ENCODE measurements at places on chromosomes 11 and 22.

DNA sequence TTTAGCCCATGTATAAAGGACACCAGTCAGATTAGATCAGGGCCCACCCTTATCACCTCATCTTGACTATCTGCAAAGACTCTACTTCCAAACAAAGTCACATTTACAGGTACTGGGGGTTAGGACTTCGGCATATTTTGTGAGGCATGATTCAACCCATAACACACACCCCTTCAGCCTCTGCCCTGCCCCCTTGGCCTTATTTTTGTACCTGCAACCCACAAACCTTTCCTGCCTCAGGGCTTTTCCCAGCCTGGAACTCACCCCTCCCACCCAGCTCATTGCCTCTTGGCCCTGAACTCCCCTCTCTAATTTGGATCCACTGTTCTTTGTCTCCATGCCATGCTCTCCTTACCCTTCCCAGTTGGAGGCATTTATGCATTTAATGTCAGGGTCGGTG is 1116.9 kb downstream of the TBC1D22A start:
- DNase-seq = no peak

DNA sequence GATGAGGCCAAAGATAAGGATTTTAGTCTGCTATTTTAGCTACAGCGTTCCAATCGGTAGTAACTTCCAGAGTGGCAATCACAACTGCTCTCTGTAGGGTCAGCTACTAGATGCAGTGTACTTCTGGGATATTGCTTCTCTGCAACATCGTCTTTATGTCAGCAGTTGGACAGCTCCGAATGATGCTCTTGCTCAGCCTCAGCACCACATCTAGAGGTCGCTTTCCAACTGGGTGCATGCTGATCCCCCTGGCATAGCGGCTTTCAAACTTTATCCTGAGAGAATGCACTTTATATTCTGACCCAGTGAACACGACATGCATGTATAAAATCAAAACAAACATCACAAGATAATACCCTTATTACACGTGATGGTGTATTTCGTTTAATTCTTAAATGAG is 219.6 kb downstream of the C11orf87 start:
- no peak for DNase-seq

GRCh38 chr11:108963118-108963517 is 298.2 kb downstream of the DDX10 start:
- DNase-seq = no peak

GRCh38 chr22:29343313-29343805 is 27.9 kb upstream of the RASL10A start:
- no peak for DNase-seq

GRCh38 chr11:88327462-88328143 is 9.9 kb downstream of the CTSC start:
- DNase-seq = no peak

DNA sequence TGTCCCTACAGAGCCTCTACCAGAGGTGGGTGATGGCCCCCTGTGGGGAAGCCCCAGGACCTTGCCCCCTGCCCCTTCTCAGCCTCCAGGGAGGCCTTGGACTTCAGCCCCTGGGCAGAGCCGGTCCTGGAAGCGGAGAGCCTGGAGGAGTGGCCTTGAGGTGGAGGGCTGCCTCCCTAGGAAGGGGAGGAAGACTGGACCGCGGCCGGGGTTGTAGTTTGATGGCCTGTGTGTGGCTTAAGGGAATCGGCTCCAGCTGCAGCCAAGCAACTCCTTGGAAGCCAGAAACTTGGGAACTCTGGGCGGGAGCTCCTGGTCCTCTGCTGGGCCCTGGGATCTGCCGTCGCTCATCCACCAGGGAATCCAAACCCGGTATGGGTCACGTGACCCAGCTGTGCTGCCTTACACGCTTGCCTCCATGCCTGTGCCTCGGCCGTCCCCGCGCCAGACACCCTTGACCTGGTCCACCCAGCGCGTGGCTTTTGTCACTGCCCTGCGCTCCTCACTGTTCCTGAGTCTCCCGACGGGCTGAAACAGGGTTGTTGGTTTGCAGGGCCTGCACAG is 23.5 kb upstream of the ARHGAP8 start:
- no peak for DNase-seq

DNA sequence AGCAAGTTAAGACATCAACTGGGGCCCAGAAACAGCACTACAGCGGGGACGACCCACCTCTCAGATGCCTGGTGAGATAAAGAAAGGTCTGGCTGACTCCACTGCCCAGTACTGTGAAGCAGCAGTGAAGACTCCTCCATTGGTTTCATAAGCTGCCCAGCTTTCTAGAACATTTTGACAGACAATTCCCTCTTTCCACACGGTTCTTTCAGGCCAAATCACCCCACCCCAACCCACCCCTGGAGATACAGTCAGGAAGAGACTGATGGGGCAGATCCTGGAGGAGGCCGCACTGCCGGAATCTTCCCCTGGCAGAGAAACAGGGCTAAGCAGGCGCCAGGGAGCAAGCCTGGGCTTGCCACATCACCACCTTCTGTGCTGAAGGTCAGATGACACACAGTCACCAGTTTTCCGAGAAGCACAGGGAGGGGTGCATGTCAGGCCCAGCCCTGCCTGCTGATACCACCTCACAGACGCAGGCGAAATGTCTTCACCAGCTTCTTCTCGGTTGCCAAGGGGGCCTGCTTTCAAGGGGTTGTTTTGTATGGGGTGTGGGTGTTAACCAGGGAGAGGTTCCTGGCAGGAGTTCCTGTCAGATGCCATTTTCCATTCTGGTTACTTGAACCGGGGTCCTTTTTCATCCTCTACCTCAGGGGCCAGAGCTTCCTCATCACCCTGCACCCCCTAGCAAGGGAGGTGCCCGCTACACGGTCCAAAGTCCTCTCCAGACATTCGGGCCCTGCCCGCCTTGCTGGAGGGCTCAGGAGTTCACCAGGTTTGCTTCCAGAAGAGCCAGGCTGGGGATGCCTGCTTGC is 1.4 kb upstream of the NEAT1 start:
- DNase-seq = peak; percentile 83

DNA sequence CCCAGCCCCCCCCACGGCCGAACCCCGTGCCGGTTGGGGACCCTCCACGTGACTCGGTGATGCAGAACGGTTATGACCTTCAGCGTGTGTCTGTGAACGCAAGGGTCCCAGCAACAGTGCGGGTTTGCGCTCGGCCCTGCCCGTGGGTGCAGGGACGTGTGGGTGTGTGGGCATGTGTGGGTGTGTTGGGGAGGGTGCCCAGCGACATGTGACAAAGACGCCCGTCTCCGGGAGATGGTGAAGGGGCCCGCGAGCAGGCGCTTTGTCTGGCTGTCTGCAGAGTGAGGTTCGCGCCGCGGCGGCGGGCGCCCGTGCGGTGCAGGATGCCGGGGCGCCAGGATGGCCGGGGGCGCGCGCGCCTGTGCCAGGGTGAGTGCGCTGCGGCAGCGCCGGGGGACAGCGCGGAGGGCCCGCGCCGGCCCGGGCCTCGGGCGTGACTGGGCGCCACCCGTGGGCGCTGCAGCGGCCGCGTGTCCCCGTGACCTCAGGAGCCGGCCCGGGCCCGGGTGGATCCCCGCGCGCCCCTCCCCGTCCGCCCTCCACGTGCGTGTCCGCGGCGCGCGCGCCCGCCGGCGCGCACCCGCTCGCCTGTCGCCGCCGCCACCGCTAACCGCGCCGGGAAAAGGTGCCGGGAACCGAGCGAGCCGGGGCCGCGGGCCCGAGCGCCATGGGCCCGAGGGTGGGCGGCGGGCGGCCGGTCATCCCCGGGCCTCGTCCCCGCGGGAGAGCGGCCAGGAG is at the start of gene LRFN4:
LRFN4 (plus strand) TSS at position 569 of the 738 bp plus-strand sequence. CDS start 681 bp downstream, outside the sequence.
- peak; percentile 77 for DNase-seq

DNA sequence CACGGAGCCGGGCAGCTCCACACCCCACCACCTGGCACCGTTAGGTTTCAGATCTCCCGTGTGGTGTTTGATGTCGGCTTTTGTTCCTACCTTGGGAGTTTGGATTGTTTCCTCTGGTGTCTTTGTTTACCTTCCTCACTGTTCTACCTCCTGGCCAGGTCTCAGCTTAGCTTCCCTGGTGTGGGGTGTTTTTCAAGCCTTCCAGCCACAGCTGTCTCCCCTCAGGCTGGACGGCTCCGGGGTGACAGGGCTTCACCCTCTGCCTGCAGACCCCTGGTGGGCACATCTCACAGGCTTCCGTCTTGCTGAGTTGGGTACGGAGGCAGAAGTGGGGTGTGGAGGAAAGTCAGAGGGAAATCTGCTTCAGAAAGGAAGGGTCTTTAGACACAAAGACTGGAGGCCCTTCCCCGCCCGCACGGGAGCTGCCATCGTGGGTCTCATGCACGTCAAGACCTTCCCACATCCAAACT is 59.6 kb upstream of the EMID1 start:
- no peak for DNase-seq

DNA sequence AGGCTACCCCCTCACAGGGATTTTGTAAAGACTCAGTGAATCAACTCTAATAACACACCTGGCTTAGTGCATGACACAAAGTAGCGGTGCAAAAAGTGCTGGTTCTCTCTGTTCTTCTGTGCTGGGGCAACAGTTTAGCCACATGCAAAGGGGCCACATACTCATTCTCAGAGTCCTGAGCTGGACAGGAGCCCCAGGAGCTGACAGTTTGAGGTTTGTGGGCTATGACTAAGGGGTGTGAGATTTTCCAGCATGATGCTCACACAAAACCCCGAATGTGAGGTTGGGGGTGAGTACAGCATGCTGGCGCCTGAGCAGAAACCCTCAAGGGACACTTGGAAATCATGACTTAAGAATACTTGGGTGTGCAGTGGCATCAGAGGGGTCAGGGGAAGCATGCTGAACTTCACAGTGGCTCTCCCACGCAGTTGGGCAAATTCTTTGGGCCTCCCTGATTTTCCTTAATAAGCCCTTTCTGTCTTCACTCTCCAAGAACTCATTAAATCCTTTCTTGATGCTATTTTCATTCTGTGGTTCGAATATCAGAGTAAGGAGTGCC is 31.0 kb downstream of the TMPRSS5 start:
- DNase-seq = no peak

- DNase-seq = no peak
Observed at GRCh38 chr22:31346733-31347250, 646 bp upstream of the PATZ1 start.

DNA sequence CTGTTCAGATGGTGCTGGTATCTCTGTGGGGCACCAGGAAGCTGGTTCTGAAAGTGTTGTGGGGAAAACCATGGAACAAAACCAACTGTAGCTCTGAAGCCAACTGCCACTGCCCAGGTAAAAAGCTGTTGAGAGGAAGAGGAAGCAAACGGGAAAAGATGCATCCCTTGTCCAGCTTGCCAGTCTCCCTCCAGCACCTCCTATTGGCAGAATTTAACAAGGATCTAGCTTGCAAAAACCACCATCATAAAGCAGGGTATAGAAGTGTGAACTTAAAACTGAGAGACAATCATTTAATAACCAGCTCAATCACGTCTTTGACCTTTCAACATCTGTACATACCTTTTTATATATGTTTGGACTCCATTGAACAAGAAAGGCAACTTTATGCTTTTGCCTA is 4.5 kb downstream of the PATE1 start:
- no peak for DNase-seq

DNA sequence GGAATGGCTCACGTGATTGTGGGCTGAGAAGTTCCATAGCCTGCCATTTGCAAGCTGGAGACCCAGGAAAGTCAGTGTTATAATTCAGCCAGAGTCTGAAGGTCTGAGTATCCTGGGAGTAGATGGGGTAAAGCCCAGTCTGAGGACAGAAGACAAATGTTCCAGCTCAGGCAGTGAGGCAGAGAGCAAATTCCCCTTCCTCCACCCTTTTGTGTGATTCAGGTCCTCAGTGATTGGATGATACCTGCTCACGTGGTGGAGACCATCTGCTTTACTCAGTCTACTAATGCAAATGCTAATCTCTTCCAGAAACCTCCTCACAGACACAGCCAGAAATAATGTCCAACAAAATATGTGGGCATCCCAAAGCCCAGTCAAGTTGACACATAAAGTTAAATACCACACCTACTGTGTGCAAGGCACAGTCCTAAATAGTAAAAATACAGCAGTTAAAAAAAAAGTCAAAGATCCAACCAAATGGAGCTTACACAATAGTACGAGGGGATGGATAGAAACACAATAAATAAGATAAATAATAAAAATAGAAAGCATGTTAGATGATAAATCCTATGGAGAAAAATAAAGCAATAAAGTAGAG is 13.2 kb upstream of the APOL6 start:
- DNase-seq = no peak

DNA sequence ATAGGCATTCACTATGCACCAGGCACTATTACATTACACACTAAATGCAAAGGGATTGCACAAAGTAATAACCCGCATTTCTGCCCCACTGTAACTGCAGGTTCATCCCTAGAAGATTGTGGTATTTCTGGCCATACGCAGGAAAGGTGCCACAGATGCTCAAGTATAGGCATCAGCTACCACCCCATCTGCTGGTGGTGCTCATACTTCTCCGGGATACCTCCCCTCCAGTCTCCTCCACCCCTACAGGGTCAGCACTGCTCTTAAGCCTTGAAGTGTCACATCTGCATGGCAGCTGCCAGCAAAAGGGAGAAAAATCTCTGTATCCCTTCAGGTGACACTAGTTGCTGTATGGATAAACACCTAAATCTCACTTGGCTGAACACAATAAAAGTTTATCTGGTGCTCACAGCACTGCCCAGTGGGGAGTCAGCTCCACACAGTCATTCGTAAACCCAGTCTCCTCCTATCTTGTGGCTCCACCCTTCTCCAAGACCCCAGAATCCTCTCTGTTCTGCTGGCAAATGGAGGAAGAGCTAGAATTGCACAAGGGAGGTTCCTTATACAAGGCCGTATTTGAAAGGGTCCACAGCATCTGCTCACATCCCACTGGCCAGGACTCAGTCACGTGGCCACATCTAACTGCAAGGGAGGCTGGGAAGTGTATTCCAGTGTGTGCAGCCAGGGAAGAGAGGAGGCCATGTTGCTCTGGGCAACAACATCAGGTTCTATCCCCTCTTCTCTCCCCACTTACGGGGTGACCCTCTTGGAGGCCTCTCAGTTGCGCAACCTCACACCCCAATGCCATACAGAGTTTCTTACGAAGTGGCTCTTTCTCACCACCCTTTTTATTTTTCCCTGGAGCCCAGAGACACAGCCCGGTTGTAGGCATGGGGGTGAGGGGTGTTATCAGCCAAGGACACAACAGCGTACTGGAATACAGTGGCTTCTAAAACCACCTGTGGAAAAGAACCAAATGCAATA is 114.7 kb downstream of the BUD13 start:
- no peak for DNase-seq

DNA sequence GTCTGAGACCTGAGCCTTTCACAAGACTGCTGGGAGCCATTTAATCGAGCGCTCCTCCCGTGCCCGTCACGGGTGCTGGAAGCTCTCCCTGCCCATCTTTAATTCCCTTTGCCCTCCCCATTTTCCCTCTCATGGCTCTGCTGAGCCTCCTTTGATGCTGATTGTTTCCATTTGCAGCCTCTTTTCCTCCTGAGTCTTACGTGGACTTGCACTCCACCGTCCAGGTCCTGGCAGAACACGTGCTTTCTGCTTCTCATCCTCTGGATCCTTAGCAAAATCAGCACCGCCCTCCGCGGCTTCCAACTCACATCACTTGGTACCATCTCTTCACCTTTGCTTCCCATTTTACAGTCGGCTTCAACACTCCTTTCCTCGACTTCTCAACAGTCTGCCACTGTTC is 7.3 kb downstream of the IFT27 start:
- no peak for DNase-seq

- no peak for DNase-seq
Observed at GRCh38 chr11:77211040-77211451, 83.0 kb downstream of the MYO7A start.

Measured in CD4-positive, alpha-beta memory T cell (primary cell).